ENCODE measurements at places on chromosomes 12 and 14.

DNA sequence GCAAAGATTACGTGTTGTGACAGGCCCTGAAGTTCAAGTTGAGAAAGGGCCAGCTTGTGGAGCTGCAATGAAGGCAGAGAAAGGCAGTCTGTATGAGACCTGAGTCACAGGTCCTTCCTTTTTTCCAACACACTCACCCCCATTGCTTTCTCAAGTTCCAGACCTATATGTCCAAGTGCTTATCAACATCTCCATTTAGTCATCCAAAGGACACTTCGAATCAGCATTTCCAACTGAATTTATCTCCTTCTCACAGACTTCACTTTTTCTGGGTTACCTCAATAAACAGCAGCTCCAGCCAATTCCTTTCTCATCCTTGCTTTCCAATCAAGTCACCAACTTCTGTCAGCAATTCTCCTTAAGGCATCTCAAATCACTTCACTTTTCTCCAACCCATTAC lies 56.4 kb upstream of the KIF21A start:
- no peak for DNase-seq

- no peak for DNase-seq
Measured at GRCh38 chr14:103231376-103232019, 102.5 kb upstream of the EIF5 start.

- DNase-seq, result no peak
Measured at GRCh38 chr12:113062502-113063395, 6.2 kb downstream of the DTX1 start.

- DNase-seq, result no peak
Measured at GRCh38 chr12:7864601-7865150, 8.0 kb downstream of the SLC2A14 start.

DNA sequence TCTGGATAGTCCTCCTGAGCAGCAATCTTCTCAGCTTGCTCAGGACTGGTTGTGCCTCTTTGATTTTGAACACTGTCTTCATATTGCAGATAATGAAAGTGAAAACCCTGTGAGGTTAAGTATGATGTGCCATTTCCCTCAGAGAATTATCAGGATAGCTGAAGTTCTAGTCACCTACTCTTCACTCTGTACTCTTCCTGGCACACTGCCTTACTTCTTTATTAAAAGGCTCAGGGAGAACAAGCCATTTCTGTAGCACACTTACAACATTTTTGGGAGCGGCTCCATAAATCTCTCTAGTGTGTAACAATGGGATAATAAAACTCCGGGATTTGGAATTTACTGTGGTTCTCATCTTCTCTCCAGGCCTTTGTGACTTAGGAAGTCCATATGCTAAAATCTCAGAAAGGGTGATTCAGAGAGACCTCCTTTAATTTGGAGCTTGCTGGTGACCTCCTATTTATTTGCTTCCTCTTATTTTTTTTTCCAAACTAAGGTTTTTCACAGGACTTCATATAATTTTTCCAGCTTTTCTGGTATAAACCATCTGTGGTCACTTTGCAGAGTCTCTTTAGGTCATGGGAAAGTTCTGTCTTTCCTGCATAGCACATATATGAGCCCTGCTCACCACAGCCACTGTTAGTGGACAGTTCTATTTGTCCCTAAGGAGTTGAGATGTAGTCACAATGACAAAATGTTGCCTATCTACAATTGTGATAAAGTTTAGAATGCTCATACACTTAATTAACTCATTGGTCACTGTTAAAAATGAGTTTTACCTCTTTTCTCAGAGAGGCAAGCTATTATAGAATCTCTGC lies 53.5 kb upstream of the LDHB start:
- no peak for DNase-seq

GRCh38 chr14:64706119-64706592 lies 1.9 kb downstream of the PLEKHG3 start:
- DNase-seq, result no peak

- DNase-seq, result no peak
Measured at GRCh38 chr12:67208281-67209067, 60.7 kb upstream of the CAND1 start.

DNA sequence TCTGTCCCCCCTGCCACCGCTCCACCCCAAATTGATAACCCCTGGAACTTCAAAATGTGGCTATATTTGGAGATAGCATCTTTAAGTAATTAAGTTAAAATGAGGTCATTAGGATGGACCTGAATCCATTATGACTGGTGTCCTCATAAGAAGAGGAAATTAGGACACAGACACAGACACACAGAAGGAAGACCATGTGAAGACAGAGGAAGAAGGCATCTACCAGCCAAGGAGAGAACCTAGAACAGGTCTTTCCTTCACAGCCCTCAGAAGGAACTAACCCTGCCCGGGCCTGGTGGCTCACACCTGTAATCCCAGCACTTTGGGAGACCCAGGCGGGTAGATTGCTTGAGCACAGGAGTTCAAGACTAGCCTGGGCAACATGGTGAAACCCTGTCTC lies 3.6 kb upstream of the HRK start:
- DNase-seq, result no peak

GRCh38 chr14:96233661-96234060 lies 22.3 kb upstream of the BDKRB1 start:
- DNase-seq, result no peak

GRCh38 chr12:7747246-7747645 lies at the start of gene CLEC4C:
Gene CLEC4C, minus strand, starts transcription at chr12:7747375. Its CDS starts 27 bp downstream, at chr12:7747348.
- DNase-seq, result no peak

- DNase-seq, result no peak
Measured at GRCh38 chr14:54102051-54102456, 145.4 kb upstream of the BMP4 start.

GRCh38 chr14:80150301-80150700 lies 61.0 kb downstream of the DIO2 start:
- no peak for DNase-seq

DNA sequence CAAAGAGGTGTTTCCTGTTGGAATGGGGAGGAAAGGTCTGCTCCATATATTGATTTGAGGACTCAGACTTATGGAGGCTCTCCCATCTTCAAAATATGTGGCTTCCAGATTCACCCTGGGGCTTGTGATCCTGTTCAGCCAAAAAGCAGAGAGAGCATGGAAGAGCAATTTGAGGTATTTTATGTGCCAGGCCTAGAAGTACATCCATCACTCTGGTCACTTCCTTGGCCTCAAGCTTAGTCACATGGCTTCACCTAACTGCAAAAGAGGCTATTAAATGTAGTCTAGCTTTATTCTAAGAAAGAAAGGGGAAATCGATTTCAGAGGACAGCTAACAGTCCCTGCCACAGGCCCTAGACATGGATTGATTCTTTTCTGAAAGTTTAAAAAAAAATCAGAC lies 86.2 kb downstream of the C12orf50 start:
- no peak for DNase-seq

DNA sequence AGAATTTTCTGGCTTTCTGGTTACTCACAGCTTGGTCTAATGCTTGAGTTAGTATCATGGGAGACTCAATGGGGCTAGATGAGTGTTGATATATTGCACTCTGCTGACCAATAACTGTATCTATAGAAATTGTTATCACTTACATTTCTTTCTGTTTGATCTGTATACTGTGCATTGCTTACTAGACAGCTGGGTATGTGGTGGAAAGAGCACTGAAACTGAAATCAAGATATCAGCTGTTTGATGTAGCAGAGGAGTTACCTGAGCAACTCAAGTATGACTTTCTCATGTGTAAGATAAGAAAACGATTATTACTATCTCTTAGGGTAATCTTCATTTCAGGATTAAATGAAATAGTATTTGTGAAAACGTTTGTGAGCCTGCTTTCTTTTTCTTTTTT lies 183.0 kb downstream of the SLC15A5 start:
- DNase-seq, result no peak

DNA sequence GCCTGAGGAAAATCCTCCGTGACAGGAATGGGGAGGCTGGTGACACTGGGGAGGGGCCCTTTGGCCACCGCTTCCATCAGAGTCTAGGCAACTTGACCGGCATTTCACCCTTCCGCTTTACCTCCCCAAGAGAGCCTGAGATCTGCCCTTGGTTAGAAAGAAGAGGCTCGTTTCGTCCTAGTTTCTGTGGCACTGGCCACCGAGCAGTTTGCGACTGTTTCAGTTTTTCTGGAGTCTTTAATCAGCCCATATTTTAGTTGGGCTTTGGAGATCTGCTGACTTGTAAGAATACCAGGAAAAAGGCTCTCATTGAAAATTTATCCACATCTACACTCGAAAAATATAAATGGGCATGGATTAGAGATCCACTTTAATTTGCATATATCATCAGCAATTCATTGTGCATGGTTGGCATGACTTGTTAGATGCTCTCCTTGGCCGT lies 414 bp upstream of the ANKS1B start:
- no peak for DNase-seq

DNA sequence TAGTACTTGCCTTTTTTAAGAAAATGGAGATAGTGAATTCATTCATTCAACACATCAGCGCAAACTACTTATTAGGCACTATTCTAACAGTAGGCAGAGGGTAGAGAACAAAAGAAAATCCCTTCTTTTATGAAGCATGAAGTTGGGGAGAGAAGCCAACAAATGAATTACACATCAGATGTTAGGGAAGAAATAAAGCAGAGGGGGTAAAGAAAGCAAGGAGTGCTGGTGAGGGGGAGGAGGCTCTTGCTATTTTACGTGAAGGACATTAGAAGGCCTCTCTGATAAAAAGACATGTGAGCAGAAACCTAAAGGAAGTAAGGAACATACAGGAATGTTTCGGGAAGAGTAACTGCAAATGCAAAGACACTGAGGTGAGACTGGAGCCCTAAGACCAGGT lies 22.2 kb downstream of the TFCP2 start:
- DNase-seq, result no peak

GRCh38 chr12:57109207-57110103 lies 1.7 kb downstream of the STAT6 start:
- DNase-seq, result no peak

- no peak for DNase-seq
Measured at GRCh38 chr14:100143523-100143922, 15.9 kb downstream of the DEGS2 start.

- DNase-seq, result no peak
Measured at GRCh38 chr14:68878908-68879307, 86.0 kb upstream of the ZFP36L1 start.

DNA sequence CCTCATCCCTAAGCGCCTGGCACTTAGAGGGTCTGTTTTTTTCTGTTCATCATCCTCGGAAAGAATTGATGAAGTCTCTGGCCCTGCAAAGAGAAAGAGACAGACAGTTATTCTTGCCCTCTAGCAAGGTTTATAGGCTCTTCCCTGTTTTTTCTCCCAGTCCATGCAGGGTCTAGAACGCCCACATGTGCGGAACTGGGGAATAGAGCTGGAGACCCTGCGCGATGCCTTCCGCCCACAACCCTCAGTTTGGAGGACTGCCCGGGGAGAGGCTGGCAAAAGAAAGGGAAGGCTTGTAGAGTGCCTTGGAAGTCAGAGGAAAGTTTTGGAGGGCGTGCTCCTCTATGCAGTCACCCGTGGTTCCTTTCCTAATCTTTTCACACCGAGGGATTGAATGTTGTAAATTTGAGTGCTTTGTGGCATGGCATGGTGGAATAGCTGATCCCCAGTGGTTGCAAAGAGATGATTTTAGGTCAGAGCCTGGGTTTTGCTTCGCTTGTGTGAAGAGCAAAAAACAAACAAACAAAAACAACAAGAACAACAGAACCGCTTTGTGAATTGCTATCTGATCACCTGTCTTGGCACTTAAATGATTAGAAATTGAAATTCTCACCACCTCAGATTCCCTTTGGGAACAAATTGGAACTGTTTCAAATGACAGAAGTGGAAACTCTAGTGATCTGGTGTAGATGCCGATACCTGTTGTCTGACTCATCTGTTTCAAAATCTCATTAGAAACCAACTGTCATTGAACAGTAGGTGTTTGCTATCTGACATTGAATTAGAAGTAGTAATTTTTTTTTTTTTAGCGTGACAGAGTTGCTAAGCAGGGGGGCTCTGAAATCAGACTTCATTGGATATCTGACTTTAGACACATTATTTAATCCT lies 947 bp downstream of the GAS2L3 start:
- DNase-seq, result no peak

DNA sequence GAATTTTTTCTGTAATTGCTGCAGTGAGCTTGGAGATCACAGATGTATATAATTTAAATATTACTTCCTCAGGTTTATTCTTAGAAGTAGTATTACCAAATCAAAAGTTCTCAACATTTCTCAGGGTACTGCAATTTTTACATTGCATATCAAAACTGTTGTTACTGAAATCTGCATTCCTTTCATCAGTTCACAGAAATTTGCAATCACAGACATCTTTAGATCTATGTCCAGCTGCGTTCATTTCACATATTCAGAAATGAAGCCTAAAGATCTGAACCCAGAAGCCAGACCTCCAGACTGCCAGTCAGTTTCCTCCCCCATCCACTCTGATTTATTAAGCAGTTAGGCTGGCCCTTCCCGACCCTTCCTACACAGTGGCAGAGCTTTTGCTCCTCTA lies 18.2 kb upstream of the IFT81 start:
- DNase-seq, result no peak

GRCh38 chr12:98612696-98613334 lies 19.3 kb downstream of the SLC25A3 start:
- no peak for DNase-seq

DNA sequence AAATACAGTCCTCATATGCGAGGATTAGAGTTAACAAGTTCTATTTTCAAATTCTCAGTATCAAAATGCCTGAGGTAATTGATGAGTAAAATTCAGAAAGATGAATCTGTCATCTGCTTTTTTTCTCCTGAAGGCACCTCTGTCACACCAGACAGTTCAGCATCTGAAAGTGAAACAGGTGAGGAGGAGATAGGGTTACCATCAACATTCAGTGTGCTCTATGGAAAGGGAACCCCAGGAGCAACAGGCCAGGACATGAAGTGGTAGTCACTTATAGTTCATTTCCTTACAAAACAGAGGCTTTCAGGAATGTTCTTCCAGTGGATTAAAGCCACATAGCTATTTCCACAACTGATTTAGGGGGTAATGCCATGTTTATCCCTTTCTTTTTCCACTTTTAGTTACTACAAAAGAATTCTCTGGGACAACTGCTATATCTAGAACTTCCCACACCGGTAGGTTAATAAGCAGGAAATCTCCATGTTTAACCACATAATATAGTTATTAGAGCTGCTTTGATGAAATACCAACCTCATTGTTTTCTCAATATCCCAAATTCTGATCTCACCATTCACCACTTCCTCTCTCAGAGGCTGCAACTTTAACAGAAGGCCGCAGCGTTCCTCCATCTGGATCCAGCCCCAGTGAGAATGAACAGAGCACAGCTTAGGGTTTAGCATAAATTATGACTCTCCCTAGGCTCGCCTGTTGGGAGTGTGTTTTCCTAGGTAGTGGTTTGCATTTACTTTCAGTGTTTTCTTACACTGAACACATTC lies 177.0 kb upstream of the CNTN1 start:
- no peak for DNase-seq

DNA sequence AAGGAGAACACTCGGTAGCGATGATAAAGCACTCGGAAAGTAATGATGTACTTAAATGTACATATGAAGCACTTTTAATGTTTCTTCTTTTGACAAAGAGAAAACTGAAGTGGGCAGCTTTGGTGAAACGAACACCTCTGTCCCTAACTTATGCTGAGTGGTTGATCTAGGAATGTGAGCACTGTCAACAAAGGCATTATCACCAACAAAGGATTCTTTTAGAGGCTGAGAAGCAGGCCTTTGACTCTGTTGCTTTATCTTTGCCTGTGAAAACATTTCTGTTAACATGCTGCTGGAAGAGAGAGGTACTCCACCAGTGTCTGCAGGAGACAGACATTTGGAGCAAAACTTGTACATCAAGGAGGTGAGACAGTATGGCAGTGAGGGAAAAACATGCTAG lies 103.2 kb upstream of the VRK1 start:
- no peak for DNase-seq

- DNase-seq, result no peak
Measured at GRCh38 chr12:93358058-93358457, 19.7 kb upstream of the NUDT4 start.

- DNase-seq, result no peak
Measured at GRCh38 chr12:19867151-19867550, 427.9 kb downstream of the AEBP2 start.
